Right lobe of liver (tissue), 6 donors: ENCODE measurements at places on chromosomes 5 and 9.

DNA sequence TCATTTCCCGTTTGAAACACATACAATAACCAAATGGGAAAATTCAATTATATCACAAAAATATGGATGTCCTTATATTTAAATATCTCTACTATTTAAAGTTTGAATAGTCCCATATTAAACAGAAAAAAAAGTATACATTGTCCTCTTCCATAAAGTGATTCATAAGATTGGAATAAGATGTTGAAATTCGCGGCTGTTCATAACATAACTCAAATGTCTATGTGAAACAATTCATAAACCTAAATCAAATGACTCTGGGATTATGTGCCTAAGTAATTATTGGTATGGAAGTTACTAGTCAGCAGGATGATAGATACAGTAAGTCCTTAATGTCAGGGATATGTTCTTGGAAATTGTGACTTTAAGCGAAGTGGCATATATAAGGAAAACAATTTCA, 3.9 kb upstream of the EFNA5 start:
- H3K27ac ChIP-seq = no peak overlapping the region
- no peaks in the 10 kb centered on the region for H3K4me1 ChIP-seq
- no peak overlapping the region for H3K4me3 ChIP-seq
- no peak for DNase-seq

- no peaks in the 10 kb centered on the region for H3K4me1 ChIP-seq
- H3K4me3 ChIP-seq = no peak overlapping the region
- no peaks in the 10 kb centered on the region for H3K27me3 ChIP-seq
- H3K36me3 ChIP-seq = no peaks in the 10 kb centered on the region
- no peak overlapping the region for H3K27ac ChIP-seq
These were observed 9.6 kb downstream of the AIF1L start for GRCh38 chr9:131105952-131106351.

DNA sequence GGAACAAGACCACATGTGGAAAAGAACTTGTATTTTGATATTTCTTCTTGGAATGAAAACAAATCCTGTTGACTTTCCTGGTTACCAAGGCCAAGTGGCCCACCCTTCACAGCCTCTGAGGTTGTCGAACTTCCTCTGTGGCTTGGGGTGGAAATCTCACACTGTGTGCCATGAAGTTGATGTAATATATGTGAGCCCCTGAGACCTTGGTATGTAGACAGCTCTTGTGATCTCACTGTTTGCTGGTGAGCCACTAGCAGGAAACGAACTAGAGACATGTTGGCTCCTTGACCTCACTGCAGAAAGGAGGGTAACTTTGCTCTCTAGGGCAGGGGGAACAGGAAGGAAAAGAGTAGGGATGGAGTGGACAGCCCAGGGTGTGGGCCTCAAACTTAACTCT, 159.4 kb downstream of the ARHGAP26 start:
- no peaks in the 10 kb centered on the region for H3K4me1 ChIP-seq
- no peak for DNase-seq
- no peaks in the 10 kb centered on the region for H3K36me3 ChIP-seq
- no peak overlapping the region for H3K4me3 ChIP-seq
- H3K27ac ChIP-seq = peak overlapping the region; percentile 8
- no peaks in the 10 kb centered on the region for H3K27me3 ChIP-seq

- H3K4me3 ChIP-seq = peak overlapping the region; percentile 81
- no peaks in the 10 kb centered on the region for H3K4me1 ChIP-seq
These were observed 567 bp upstream of the SPIN1 start for GRCh38 chr9:88387552-88388202.

DNA sequence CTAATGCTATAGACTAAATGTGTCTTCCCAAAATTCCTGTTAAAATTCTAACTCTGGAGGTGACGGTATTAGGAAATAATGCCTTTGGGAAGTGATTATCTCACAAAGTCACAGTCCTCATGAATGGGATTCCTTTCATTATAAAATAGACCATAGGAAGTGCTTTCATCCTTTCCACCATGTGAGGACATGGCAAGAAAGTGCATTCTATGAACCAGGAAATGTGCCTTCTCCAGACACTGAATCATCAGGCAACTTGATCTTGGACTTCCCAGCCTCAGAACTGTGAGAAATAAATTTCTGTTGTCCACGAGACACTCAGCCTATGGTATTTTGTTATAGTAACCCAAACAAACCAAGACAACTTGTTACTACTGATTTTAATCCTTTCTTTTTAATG, 582.4 kb upstream of the C9orf72 start:
- no peaks in the 10 kb centered on the region for H3K27me3 ChIP-seq
- no peak overlapping the region for H3K4me3 ChIP-seq
- H3K36me3 ChIP-seq = no peaks in the 10 kb centered on the region
- no peak for DNase-seq
- H3K4me1 ChIP-seq = no peaks in the 10 kb centered on the region

DNA sequence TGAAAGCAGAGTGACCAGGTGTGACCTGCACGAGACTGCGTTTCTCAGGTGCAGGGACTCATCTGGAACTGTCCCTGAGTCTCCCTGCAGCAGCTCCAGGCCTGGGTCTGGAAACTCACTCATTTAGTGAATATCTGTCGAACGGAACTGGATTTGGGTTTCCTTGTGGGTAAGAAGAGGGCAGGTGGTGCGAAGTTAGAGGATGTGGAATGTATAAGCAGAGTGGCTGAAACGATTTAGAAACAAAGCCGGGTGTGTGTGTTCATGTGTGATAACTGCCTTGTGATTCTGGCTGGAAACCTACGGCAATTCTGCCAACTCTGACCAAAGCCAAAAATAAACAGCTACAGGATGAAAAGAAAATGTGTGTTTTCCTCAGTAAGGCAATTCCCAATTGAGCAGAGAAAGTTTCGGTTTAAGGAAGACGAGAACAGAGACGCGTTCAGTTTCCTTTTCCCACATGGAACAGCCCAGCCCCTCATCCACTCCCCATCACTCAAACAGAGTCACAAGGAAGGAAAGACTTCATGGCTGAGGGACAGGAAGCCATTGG, 130.3 kb downstream of the NSG2 start:
- no peaks in the 10 kb centered on the region for H3K27me3 ChIP-seq
- H3K4me3 ChIP-seq = peak overlapping the region; percentile 19
- no peak overlapping the region for H3K27ac ChIP-seq
- no peak for DNase-seq

DNA sequence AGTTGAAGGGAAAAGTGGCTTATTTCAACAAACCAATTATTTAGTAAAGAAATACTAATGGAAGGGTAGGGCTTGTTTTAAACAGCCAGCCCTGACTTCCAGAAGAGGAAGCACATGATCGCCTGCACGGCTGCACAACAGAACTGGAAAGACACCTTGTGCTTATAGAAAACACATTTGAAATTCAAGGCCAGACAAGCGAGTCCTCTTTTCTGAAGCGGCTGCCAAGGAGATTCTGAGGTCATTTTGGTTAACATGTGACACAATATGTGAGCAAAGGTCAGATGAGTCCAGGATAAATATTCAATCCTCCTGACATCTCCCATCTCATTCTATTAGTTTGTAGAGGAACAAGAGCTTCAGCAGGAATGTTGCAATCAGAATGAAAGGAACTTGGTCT, 461.4 kb upstream of the ST8SIA4 start:
- no peak overlapping the region for H3K4me3 ChIP-seq
- no peak for DNase-seq
- H3K27ac ChIP-seq = no peak overlapping the region
- H3K4me1 ChIP-seq = no peaks in the 10 kb centered on the region
- no peaks in the 10 kb centered on the region for H3K36me3 ChIP-seq
- no peaks in the 10 kb centered on the region for H3K27me3 ChIP-seq

GRCh38 chr9:137505421-137506140, 44.6 kb downstream of the PNPLA7 start:
- no peaks in the 10 kb centered on the region for H3K27me3 ChIP-seq
- DNase-seq = no peak
- no peak overlapping the region for H3K4me3 ChIP-seq
- H3K27ac ChIP-seq = no peak overlapping the region
- H3K36me3 ChIP-seq = no peaks in the 10 kb centered on the region
- H3K4me1 ChIP-seq = no peaks in the 10 kb centered on the region

- H3K4me1 ChIP-seq = no peaks in the 10 kb centered on the region
- H3K27me3 ChIP-seq = no peaks in the 10 kb centered on the region
- no peak overlapping the region for H3K27ac ChIP-seq
- no peaks in the 10 kb centered on the region for H3K36me3 ChIP-seq
- no peak overlapping the region for H3K4me3 ChIP-seq
- DNase-seq = no peak
These were observed 18.1 kb downstream of the SLC12A2 start for GRCh38 chr5:128101676-128102075.

DNA sequence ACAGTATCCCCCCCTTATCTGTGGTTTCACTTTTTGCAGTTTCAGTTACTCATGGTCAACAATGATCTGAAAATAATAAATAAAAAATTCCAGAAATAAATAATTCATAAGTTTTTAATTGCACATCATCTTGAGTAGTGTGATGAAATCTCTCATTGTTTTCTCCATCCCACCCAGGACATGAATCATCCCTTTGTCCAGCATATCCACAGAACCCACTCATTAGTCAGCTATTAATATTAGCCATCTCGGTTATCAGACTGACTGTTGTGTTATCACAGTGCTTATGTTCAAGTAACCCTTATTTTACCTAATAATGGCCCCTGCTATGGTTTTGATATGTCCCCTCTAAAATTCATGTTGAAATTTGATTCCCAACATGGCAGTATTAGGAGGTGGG, 40.7 kb downstream of the FAM114A2 start:
- no peak overlapping the region for H3K4me3 ChIP-seq
- DNase-seq = no peak
- no peaks in the 10 kb centered on the region for H3K27me3 ChIP-seq

GRCh38 chr9:89593727-89594427, 10.9 kb upstream of the GADD45G start:
- peak; percentile 71 for DNase-seq
- H3K4me3 ChIP-seq = no peak overlapping the region

GRCh38 chr5:159100782-159101646, 1.3 kb upstream of the EBF1 start:
- no peak overlapping the region for H3K27ac ChIP-seq
- peaks cover 63% of the 10 kb centered on the region for H3K27me3 ChIP-seq
- DNase-seq = no peak
- no peaks in the 10 kb centered on the region for H3K4me1 ChIP-seq

GRCh38 chr5:78601559-78602314, 46.8 kb downstream of the LHFPL2 start:
- no peaks in the 10 kb centered on the region for H3K4me1 ChIP-seq
- H3K27me3 ChIP-seq = no peaks in the 10 kb centered on the region
- H3K27ac ChIP-seq = no peak overlapping the region
- no peak for DNase-seq

GRCh38 chr5:176528761-176529115, 8.5 kb downstream of the RNF44 start:
- no peaks in the 10 kb centered on the region for H3K27me3 ChIP-seq
- peaks cover 20% of the 10 kb centered on the region for H3K36me3 ChIP-seq
- H3K4me1 ChIP-seq = peaks cover 11% of the 10 kb centered on the region

DNA sequence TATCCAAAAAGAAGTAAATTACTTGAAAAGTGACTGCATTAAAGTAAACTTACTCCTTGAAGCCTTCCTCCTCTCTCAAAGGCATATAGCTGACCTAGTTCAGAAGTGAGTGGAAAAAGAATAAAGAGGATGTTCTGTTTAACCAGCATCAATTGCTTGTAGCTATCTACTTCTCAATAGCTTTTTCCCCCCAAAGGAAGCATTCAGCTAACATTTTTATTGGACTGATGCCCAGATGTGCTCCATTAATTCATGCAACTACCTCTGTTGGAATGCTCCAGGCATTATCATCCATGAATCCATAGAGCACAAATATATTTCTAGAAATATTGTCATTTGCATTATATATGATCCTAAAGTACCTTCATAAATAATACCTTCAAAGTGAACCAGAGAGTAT, 132.8 kb downstream of the RASEF start:
- no peaks in the 10 kb centered on the region for H3K36me3 ChIP-seq
- H3K4me1 ChIP-seq = no peaks in the 10 kb centered on the region
- DNase-seq = no peak
